COR-L47 (cell line): ENCODE measurements at places on chromosomes 6 and 20.

DNA sequence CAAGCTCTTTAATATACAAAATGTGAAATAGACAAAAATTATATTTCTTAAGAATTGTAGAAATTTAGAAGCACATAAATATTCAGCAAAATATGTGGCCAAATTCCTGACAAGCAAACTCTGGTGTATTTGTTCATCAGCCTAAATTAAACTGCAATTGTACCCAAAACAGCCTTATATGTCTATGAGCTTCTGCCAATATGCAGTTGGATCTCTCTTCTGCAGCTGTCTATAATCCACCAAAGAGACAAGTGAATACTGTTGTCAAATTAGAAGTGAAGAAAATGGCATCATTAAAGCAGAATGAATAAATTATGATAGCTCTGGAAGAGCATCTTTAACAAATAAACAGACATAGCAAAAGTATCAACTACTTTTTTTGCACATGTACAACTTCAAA is 755.7 kb downstream of the GRIK2 start:
- DNase-seq: no peak

GRCh38 chr6:161105408-161105807 is 113.8 kb downstream of the MAP3K4 start:
- DNase-seq: no peak

DNA sequence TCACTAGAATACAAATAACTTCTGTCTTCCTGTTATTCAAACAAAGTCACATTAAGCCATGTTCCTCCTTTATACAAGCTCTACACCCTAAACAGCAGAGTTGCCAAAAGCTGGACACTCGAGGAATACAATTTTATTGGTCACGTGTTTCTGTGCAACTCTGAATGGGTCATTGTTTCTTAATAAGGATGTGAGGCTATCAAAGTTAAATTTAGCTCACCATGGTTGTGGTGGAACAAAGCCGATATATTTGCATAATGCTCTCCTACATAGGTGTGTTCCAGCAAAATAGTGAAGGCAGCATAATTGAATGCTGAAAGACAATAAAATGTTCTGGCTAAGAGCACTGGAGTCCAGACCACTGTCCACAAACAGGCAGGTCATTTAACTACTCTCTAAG is 36.9 kb upstream of the CD2AP start:
- peak; percentile 81 for DNase-seq

- peak; percentile 70 for DNase-seq
These were observed 36.9 kb downstream of the E2F3 start for GRCh38 chr6:20438462-20439070.

DNA sequence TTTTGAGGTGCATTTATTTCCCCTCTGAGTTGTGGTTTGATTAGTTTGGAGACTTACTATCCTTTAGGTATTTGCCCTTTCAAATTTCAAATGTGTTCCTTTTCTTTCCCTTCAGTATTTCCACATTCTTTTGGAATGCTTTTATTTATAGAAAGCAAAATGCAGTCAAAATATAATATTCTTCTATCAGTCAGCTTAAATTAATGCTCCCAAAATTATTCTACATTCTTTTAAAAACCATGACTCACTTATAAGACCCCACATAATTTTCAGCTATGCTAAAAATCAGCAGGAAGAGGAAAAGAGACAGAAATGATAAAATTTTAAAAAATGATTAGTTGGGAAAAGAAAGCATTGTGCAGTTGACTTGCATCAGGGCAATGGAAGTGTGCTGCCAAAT is 180.0 kb upstream of the SMLR1 start:
- DNase-seq: no peak

- DNase-seq: no peak
These were observed 8.4 kb upstream of the TGM2 start for GRCh38 chr20:38173237-38174156.

DNA sequence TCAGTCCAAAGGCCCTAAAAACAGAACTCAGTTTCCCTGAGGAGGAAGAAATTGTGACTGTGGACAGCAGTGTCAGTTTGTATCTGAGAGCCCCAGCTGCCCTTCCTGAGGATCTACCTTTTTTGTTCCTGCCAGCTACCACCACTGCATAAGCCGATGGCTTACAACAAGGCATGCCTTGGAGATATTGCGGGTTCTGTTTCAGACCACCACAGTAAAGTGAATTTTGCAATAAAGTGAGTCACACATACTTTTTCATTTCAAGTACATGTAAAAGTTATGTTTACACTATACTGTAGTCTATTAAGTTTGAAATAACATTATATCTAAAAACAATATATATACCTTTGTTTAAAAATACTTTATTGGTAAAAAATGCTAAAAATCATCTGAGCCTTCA is 9.6 kb upstream of the CST3 start:
- no peak for DNase-seq

DNA sequence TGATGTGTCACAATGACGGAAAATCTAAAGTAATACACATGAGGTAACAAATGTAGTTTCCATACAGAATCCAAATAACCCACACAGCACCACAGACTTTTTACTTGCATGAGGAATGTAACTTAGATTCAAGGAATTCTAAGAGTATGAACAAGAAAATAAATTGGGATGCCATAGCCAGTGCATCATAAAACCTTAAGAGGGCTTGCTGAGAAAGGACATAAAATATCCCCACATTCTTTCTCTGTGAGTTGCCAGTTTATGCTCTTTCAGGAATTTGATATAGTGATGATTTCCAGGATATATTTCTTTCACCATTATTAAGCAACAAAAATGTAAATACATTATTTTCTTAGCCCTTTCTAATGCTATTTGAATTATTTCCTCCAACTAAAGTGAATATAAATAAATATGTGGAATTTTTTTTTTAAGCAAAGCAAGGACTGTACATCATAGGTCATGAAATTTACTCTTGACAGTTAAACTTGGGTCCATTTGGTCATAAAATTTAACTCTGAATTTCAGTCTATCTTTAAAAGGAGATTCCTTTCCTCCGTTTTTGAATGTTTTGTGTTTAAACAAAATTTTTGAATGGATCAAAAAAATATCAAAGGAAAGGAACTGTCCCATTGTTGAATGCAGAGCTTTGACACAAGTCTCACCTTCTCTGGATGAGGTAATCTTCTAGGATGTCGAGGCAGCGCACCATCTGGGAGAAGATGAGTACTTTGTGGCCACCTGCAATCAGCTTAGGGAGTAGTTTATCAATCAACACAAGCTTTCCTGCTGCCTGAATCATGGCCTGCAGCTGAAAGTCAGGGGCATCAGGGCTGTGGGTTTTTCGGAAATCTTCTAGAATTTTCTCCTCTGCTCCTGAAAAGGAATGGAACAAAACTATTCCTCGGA is 116.3 kb upstream of the EMILIN3 start:
- no peak for DNase-seq

GRCh38 chr6:37126493-37126958 is 43.4 kb upstream of the PIM1 start:
- DNase-seq: no peak

DNA sequence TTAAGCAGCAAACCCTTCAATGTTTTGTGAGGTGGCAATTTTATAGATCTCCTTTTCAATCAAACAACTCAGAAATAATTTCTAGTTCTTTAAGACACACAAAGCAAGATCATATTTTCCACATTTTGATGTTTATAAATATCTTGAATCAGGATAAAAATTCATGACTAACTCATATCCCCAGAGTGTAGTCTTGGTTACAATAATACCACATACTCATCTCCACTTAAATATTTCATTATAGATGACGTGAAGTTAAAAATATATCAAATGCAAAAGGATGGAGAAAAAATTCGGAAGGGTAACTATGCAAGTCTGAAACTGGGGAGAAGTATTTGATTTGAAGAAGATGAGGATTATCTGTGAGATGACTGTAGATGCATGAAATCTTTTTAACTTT is 59.8 kb upstream of the HIVEP1 start:
- DNase-seq: no peak
